Hematopoietic multipotent progenitor cell treated with erythropoietin and hydrocortisone succinate and interleukin-3 and kit ligand, for 17 days (in vitro differentiated cells): ENCODE measurements at places on chromosomes 12 and 14.

DNA sequence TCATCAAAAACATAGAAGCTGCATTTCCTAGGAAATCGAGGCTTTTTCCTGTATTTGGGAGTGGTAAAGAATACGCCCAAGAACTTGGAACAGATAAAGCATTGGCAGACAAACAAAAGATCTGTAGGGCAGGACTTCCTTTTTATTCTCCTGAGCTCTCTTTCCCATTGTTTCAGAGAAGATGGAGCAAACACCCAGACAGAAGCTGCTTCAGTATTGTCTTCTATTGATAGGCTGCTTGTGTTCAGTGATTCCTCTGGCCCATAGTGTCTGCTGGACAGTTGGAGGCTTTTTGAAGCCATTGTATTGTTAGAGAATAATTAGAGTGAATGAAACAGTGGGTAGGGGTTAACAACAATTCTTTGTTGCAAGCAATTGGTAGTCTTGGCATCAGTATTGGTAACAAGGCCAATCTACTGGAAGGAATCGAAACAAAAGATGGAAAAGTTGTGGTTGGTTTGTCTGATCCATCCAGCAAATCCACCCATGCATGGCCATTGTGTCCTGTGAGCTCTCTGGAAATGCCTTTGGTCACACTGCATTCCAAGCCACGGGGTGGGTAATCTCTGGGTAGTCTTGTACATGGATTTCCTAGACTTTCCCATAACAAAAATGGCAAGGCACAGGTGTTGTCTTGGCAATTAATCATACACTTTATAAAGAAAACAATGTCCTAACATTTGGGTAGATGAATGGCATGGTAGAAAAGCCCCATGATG, 424.8 kb downstream of the RAD51B start:
- no peak for DNase-seq

DNA sequence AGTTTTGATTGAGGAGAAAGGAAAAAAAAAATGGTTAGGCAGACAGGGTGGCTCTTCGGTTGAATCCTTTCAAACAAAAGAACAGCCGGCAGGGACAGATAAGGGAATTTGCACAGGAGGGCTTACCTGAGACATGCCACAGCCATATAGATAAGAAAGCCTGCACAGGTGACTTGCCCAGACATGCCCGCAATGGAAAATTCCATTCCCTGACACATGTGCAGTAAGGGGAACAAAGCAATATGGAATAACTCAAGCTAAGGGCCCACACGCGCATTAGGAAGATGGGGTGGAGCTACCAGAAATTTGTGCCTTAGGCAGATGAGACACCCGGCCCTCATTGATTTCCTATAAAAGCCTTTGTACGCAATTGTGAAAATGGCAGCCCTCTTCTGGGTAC, 86.7 kb downstream of the TMEM260 start:
- no peak for DNase-seq

- DNase-seq: no peak
Measured at GRCh38 chr12:49138587-49138986, 7.4 kb upstream of the TUBA1B start.

DNA sequence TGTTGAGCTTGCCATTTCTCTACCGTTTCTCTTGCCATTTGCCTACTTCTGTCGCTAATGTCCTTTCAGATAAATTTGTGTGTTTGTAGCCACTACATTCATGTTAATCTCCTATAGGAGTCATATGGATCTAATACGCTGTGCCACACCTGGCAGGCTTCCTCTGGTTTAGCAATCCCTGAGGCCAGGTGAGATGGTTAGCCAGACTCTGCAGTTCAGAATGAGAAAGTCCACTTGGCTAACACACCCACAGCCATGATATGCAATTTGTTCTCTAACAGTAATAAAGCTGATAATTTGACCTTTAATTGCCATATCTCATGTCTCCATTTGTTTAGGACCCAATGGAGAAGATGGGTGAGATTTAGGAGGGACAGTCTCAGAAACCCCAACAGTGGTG, 1261.6 kb upstream of the TMEM132C start:
- no peak for DNase-seq

- DNase-seq: no peak
Measured at GRCh38 chr12:14605401-14605989, 37.8 kb upstream of the PLBD1 start.

- no peak for DNase-seq
Measured at GRCh38 chr12:67757651-67758050, 109.1 kb downstream of the DYRK2 start.

DNA sequence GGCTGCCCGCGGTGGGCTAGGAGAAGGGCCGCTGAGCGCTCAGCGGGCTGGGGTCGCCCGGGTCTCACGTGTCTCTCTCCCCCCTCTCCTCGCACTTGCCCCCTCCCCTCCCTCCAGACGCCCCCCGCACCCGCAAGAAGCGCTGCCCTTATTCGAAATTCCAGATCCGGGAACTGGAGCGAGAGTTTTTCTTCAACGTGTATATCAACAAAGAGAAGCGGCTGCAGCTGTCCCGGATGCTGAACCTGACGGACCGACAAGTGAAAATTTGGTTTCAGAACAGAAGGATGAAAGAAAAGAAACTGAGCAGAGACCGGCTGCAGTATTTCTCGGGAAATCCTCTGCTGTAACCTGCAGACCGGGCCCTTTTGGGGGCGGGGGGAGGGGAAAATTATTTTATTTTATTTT, 314 bp upstream of the HOTAIR start:
- no peak for DNase-seq

- DNase-seq: no peak
Measured at GRCh38 chr12:17489452-17489851, 600.5 kb downstream of the RERGL start.

DNA sequence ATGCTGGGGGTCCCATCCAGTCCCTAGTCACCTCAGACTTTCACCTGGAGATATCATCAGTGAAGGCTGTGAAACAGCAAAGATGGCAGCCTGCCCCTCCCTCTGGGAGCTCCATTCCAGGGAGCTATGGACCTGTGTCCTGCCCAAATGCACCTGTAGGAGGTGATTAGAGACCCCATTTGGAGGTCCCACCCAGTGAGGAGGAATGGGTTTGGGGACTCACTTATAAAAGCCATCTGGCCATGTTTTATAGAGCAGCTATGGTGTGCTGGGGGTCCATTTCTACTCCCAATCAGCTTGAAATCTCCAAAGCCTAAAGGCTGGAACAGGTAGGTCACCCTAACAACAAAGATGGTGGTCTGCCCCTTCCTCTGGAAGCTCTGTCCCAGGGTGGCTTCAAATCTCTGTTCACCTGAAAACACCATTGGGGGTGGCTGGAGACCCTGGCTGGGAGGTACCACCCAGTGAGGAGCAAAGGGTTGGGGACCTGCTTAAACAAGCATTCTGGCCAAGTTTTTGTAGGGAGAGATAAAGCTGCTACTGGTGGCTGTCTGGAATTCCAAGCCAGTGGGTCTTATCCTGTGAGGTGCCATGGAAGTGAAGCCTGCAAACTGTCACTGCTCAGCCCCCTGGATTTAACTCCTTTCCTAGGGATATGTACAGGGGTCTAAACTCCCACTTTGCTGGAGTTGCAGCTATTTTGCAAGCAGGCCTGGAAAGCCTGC, 182.3 kb downstream of the RASSF9 start:
- no peak for DNase-seq

DNA sequence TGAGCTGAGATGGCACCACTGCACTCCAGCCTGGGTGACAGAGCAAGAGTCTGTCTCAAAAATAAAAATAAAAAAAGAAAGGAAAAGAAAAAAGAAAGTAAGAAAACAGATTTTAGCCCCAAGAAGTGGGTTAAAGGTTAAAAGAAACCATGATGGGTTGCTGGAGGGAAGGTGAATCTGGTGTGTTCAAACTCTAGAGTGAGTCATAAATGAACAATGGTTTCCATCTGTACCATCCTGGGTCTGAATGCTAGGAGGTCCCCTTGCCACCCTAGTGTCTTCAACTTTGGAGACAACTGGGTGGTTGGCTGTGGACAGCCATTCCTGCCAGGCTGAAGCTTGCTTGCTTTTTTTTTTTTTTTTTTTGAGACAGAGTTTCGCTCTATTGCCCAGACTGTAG, 1.6 kb upstream of the RPS26 start:
- no peak for DNase-seq

GRCh38 chr14:49926803-49927202, 33.9 kb downstream of the ARF6 start:
- no peak for DNase-seq

DNA sequence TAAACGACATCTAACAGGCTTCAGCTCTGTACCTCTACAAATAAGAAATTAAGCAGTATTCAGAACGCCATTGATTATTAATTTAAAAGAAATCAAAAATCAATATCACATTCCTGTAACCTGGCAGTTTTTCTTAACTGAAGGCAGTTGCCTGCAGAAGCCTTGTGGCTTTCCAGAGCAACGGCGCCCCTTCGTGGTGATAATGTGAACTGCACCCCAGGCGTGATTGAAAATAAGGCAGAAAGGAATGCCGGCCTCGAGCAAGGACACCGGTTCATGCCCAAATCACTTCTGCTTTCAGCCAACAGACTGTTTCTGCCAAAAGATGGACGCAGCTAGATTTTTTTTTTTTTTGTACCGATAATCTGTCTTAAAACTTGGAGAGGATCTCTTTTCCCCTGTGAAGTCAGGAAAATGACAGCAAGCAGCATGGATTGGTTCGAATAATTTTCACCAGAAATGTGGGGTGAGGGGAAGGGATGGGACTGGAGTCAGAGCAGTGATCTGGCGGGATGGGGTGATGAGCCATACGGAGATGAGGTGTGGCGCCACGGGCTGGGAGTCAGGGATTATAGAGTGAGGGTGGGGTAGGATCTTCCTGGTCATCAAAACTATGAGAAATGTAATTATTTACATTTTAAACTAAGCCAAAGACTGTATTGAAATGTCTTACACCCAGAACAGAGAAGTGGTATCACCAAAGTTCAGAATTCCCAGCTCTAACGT, 473.0 kb downstream of the DPF3 start:
- peak; percentile 55 for DNase-seq

DNA sequence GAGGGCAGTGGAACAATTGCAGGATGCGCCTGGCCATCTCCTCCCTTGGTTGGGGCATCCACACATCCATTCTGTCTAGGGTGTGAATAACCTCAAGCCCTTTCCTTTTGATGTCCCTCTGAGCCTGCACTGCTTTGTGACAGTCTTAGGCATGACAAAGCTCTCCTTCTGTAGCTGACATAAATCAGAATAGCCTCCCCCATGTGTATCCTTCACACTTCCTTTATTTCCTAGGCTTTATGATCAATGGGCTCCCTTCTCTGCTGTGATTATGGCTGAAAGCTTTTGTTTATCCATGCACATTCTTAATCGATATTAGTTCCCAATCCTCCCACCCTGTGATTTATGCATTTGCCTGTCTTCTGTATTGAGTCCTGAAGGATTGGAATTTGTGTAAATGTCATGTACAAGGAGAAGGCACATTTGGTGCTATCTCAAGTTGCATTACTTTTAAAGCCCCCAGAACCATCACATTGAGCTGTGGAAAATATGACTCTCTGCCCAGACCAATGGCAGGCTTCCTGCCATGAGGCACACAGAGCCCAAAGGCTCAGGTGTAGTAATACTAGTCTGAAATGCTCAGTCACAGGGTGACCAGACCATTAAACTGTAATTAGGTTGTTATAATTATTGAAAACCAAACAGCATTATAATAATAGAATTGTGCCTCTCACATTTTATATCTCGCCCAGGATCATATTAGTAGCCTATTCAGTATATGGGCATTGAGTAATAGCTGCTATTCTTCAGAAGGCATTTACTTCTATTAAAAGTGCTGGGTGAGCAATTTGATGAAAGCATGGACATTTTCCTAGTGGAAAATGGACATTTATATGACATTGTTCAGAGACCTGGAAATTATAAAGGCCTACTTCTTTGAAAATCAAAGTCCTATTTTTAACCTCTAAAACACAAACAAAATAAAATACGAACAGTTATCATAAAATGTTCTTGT, 14.0 kb downstream of the EMP1 start:
- DNase-seq: no peak

DNA sequence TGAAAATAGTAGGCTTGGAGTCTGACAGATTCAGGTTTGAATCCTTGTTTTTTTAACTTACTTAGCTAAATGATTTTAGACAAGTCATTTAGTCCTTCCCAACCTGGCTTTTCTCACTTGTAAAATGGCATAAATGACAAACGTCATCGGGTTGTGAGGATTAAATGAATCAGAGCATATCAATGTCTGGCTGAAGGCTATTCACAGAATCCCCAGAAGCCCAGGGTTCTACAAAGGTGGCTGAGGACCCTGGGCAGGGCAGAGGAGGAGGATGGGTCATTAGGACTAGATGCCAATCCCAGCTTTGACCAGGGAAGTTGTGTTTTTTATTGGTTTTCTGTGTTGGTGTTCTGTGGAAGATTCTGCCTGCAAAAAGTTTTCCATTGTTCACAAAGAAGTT, 7.6 kb upstream of the PTPRB start:
- no peak for DNase-seq

GRCh38 chr12:94769047-94769420, 118.7 kb upstream of the TMCC3 start:
- DNase-seq: no peak

DNA sequence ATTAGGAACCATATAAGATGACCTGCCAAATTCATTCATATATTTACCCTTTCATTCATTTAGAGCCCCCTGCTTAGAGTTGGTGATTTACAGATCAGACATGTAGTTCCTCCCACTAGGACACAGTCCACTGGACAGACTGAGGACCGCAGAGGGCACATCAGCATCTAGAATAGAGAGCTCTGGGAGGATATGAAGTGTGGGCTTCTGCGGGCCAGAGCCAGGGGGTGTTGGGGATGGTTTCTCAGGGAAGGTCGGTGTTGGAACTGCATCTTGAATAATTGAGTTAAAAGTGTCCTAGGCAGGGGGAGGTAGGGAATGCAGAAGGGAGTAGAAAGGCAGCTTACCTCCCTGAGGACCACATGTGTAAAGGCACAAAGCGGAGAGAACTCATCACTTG, 42.9 kb downstream of the KLC1 start:
- no peak for DNase-seq

GRCh38 chr14:101834800-101835547, 73.5 kb downstream of the PPP2R5C start:
- DNase-seq: no peak

GRCh38 chr12:119245904-119246494, 67.3 kb downstream of the HSPB8 start:
- no peak for DNase-seq

GRCh38 chr12:53737093-53737808, 10.0 kb upstream of the CALCOCO1 start:
- DNase-seq: no peak
